SK-N-MC (cell line): ENCODE measurements at places on chromosomes 6 and 20.

DNA sequence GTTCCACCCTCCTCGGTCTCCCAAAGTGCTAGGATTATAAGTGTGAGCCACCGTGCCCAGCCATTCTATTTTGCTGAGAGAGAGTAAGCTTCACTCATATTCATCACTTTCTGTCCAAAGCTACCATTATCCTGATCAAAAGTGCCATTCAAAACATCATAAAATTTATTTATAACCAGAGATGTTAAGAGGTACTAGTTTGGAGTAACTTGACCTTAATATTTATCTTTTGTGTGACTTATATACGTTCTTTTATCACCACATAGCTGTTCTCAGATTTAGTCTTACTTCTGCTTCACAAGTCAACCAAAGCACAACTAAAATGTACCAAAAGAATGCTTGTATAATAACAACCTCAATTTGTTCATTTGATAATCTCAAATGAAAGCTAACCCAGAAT is 18.1 kb downstream of the AKIRIN2 start:
- DNase-seq, result no peak

GRCh38 chr6:46583081-46583480 is 69.5 kb downstream of the CYP39A1 start:
- DNase-seq, result no peak

DNA sequence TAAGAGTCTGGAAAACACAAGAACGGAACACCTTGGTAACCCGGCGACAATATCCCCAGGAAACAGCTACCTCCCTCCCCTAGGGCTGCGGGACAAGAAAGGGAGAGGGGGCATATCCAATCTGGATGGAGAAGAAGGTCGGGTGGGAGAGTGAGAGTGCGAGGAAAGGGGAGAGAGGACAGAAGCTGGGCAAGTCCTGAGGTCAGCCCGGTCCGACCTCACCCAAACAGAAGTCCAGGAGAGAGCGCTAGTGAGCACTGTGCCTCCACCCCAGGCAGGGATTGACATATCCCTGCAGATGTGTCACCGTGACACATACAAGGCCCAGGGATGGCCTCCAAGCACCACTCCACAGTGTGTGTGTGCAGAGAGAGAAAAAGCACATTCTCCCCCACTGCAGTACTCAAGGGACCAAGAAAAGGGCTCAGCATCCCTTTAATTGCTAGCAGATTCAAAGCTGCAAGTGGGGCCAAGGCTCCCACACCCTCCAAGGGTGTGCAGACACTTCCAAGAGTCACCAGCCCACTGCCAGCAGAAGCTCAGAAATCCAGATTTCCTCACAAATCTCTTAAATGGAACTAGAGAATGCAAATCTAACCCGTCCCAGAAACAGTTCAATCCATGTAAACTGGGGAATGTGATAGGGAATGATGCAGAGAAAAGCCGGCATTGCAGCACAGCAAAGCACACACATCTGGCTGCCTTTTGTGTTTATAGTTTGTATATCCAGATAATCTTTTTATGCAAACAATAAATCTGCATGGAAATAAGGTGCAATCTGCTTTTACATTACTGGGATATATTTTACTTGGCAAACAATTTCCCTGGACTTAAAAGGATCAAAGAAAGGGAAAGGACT is 3.1 kb downstream of the PXDC1 start:
- no peak for DNase-seq

GRCh38 chr6:13923527-13924145 is 1.1 kb upstream of the RNF182 start:
- no peak for DNase-seq

DNA sequence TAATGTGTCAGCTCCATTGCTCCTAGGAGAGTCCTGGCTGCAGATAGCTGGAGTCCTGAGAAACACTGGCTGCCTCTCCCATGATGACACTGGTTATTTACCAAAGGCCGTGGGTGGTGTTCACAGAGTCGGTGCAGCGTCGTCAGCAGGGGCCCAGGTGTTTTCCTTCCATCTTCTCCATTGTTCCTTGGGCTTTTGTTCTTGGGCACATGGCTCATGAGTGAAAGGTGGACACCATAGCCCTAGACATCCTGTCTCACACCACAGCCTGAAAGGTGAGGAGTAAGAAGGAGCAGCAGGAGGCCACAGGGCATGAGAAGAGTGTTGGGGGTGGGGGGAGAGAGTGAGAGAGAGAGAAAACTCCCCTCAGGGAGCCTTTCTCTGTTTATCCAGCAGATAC is 9.1 kb downstream of the CST5 start:
- no peak for DNase-seq

DNA sequence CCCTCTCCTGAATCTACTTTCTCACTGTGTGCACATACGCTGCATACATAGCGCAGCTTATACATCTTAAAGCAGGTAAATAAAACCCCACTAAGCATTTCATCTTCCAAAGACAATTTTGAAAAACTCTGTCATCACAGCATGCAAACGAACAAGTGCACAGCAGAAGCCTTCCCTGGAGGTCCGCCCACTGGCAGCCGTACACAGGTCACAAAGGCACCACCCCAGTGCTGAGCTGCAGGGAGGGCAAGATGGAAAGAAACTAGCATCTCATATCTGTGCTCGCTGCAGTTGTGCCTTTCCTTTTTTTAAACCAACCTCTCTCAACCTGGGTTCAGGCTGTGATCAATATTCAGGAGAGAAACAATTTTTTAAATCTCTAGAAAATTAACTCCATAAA is 73.3 kb downstream of the HUS1B start:
- no peak for DNase-seq

DNA sequence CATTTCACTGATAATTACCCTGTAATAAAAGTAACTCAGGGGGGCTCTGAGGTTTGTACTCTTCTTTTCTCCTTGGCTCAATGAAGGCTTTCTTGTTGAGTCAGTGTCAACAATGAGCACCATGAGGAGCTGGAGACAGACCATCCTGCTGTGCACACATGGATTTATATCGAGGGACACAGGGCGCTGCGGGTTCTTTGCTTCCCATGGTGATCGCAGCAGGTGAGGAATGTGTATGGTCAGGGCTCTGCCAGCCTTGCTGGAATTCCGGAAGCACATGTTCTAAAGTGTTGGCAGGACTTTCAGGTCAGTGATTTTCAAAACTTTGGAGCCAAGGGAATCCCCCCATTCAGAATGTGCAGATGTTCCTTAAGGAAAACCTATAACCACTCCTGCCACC is 27.1 kb downstream of the SMOC2 start:
- DNase-seq, result no peak

DNA sequence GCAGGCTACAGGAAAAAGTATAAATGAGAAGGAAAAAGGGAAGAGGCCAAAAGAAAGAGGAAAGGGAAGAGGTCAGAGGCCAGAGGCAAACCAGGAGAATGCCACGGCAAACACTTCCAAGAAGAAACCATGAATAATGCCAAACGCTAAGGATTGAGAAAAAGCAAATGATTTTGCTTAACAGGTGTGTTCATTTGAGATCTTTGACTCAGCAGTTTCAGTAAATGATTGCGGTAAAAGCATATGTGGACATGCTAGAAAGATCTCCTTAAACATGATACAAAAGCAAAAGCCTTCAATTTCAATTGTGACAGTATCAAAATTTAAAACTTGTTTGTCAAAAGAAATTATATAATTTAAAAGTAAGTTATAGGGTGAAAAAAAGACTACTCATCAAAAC is 70.6 kb downstream of the UBE3D start:
- DNase-seq, result no peak

- no peak for DNase-seq
These were observed 8.1 kb upstream of the CCN5 start for GRCh38 chr20:44707018-44707579.

GRCh38 chr6:27893059-27893835 is 18.9 kb downstream of the OR2B2 start:
- DNase-seq, result peak; percentile 98

GRCh38 chr6:105452924-105453756 is 50.3 kb upstream of the PREP start:
- no peak for DNase-seq

DNA sequence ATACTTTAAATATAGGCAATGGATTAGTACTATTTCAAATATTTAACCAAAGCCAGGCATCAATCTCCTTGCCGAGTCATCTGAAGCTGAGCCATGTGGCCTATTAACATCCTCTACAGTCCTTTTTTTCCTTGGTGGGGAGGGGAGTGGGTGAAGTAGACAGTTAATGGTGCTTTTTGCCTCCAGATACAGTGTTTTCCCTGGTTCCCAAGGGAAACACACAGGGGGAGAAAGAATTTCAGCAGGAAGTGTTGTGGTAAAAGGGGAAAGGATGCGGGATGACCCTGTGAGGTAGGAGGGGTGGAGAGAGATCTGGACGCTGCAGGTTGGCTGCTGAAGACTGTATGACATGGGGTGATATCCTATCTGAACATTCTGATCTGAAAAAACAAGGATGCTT is 9.6 kb downstream of the CLDN20 start:
- DNase-seq, result no peak

DNA sequence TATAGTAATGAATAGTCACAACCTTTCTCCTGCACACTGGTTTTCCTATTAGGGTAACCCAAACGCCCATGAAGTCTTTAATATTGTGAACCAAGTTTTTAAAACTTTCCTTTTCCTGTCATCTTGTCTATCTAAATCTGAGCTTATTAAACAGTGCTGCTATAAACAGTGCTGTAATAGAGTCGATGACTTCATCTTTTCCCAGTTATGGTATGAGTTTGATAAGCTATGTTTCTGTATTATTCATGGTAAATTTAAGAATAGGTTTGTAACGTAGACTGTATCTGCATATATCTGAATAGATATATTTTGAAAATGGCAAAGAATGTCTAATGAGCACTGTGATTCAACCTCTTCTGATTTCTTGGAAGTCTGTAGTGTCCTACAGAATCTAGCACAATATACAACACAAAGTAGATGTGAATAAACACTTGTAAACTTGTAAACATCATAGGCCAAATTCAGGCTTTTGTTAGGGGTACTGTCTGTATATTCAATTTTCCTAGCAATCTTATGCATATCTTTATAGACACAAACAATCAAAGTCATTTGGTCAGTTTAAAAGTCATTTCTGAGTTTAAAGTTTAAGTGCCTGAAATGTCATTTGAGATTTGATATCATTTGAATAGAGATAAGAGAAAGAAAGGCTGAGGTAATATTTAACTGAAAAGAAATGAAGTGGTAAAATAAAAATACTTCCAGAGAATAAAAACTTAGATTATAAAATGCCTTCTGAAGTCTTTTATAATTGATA is 155.5 kb downstream of the PTPRK start:
- DNase-seq, result no peak

GRCh38 chr6:16412982-16413381 is 174.6 kb downstream of the GMPR start:
- no peak for DNase-seq

DNA sequence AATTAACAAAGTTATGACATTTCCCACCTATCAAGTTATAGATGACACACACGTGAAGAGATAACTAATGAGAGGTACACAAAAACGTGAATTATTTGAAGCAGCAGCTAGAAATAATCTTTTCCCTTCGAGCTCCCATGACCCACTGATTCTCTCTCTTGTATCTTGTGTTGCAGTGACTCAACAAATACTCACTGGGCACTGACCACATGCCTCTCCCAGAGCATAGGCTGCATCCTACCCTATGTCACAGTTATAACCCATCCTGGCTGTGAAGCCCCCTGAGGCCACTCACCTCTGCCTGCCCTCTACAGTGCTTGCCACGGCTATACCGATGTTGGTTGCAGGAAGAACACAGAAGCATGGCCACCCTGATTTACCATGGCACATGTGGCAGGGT is 91.8 kb downstream of the INSM1 start:
- no peak for DNase-seq

GRCh38 chr6:94377835-94378234 is 958.5 kb upstream of the EPHA7 start:
- no peak for DNase-seq

- no peak for DNase-seq
These were observed 52.7 kb upstream of the MYB start for GRCh38 chr6:135128268-135128914.

DNA sequence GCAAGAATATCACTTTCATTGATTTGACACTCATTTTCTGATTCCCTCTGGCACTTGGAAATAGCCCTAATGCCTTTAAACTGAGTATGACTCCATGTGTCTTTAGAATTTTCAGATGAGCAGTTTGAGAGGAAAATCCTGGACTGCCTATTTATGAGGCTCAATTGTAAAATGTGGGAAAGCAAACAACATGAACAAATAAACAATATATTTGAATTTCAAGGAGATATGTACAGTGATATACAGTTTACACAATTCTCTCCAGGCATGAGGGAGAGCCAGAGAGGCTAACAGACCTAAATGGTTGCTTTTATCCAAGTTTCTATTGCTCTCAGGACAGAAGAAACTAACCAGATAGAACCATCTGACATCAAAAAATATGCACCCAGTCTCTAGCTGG is 748.2 kb upstream of the NRSN1 start:
- DNase-seq, result no peak

DNA sequence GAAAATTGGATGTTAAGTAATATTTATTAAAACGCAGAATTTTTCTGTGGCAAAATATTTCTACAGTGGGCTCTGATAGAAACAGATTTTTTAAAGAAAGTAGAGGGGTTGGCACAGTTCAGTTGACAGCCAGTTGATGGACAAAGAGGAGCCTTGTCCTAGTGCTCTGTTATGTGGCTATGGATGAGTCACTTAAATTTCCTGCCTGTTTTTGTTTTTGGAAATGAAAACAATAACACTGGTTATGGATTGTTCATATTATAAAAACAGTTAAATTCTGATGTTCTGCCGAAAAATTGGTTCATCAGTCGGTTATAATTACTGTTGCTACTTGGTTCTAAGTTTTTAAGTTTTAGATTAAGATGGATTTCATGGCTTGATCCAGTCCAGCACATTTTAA is 42.8 kb downstream of the MYO6 start:
- no peak for DNase-seq

DNA sequence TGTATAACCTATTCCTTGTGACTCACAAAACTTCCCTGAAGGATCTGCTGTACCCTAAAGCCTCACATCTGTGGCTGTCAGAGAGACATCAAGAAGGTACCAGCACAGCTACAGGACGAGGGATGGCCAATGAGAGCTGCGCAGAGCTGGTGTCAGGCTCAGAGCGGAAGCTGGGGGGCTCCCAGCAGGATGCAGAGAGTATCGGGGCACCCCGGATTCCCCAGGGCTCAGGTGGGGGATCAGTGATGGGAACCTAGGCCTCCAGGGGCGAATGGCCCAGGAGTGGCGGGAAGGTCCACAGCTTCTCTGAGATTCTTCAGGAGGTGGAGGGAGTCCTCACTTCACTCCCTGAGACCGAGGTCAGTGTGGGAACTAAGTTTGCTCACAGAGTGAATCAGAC is 30.9 kb upstream of the SMOC2 start:
- no peak for DNase-seq

- DNase-seq, result no peak
These were observed 177.9 kb upstream of the ZNF184 start for GRCh38 chr6:27650620-27651370.

GRCh38 chr6:636488-636887 is 20.4 kb downstream of the HUS1B start:
- no peak for DNase-seq

GRCh38 chr20:44370639-44371218 is 15.2 kb downstream of the HNF4A start:
- no peak for DNase-seq

- DNase-seq, result no peak
These were observed 170.7 kb downstream of the ERMARD start for GRCh38 chr6:169921853-169922824.
